ENCODE measurements at places on chromosomes 11 and 22.

DNA sequence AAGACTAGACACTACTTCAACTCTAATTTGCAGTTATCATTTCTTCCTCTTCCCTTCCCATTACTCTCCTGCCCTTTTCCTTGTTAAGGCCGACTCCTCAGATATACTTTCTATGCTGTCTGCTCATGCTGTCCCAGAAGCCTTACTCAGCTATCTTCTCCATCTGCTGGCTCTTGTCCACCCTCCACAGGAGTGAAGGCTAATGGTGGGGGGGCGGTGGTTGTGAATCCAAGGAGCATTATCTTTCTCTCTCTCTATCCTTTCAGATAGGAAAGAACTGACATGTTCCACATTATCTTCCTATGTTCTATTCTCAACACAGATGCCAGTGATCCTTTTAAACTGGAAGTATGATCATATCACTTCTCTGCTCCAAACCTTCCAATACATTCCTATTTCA, 37.4 kb downstream of the USP28 start:
- DNase-seq, result no peak

- no peak for DNase-seq
These were observed 61.6 kb upstream of the PTPN5 start for GRCh38 chr11:18853086-18853720.

DNA sequence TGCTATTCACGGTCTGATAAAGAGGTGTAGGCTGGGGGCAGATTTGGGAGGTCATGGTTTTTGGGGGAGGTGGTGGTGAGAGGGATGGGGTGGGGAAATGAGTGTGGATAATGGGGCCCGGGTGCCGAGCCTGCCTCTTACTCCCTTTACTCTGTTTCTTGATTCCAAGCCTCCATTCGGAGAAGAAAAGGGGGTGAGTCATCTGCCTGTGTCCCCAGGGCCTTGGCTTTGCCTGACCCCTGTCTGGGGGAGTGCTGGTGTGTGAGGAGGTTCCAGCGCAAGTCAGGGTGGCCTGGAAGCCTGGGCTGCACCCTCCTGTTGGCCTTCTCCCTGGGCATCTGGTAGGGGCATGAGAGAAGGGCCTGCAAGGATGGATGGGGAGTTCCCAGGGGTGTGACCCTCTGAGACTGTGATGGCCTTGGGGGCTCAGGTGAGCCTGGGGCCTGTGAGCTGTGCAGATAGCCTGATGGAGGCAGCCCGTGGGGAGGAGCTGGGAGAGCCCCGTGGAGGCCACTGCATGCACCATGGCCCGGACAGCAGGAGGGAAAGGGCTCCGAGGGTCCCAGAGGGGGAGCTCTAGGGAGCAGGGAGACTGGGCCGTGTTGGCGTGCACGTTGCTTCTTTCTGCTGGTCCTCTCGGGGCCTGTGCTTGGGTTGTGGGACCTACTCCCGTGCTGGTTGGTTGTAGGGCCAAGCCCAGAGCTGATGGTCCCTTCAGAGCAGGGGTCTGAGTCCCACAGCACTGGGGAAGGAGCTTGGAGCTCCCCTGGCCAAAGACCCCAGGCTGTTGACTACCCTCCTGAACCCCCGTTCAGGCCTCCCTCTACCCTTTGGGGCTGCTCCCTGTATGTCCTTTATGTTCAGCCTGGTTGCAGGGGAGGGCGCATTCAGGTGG, 26.3 kb upstream of the ACR start:
- no peak for DNase-seq

- no peak for DNase-seq
These were observed 6.4 kb upstream of the ME3 start for GRCh38 chr11:86678823-86679222.

DNA sequence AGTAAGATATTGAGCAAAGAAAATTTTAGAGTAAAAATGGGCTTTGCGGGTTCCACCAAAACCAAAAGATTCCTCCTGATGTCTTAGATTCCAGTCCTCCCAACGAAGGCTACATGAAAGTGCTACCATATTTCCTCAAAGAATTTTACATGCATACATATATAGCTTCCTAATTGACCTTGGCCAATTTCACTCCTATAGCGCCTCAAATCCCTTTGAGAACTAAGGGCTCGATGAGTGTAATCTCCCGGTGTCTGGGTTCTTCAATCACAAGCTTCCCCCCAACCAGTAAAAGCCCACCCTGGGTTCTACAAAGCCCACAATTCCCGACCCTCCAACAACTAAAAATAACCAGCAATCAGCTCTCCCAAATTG, 1.2 kb downstream of the SIK3 start:
- DNase-seq, result no peak

DNA sequence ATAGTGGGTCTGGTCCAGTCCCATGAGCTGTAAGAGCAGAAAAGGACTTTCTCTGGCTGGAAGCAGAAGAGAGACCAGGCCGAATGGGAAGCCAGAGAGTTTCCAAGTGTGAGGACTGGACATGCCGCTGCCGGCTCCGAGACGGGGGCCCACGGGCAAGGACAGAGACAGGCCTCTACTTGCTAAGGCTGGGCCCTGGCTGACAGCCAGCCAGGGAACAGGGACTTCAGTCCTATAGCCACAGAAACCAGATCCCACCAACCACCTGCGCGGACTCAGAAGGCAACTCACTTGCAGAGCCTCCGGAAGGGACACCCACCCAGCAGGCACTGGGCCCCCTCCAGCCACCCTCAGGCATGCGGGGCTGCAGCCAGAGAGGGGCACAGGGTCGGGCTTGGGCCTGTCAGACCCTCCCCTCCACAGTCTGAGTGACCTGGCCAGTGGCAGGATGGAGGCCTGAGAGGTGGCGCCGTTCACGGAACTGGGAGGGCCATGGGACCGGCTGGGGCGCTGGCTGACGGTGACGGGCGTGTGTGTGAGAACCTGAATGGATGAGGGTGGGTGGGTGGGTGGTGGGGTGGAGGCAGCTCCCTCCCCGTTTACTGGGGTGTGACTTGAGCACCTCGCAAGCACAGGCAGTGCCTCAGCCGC, 47.8 kb upstream of the A4GALT start:
- DNase-seq, result no peak

- no peak for DNase-seq
These were observed 300.6 kb downstream of the DDX10 start for GRCh38 chr11:108965306-108966001.

DNA sequence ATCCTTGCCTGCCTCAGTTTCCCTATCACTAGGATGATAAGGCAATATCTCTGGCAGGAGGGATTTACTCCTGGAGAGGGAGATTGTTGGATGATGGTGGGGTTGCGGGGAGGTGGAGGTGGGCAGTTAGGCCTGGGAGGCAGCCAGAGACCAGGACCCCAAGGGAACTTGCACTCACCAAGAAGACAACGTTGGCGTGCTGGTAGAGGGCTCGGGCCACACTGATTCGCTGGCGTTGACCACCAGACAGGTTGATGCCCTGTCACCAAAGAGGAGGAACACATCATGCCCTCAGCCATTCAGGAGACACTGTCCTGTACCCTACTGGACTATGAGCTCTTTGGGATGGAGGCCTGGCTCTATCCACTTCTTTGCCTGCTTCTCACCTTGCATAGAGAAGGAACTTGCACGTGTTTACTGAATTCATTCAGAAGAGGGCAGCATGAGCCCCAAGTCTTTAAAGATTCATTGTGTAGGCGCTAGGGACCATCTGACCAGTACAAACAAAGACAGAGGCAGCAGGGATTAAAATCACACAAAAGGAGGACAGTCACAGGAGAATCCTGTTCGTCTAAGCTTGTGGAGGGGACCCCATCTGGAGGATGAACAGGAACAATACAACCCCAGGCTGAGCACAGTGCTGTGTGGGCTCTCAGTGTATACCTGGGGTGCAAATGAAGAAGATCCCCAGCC, 24.2 kb upstream of the KCNJ11 start:
- DNase-seq, result no peak

DNA sequence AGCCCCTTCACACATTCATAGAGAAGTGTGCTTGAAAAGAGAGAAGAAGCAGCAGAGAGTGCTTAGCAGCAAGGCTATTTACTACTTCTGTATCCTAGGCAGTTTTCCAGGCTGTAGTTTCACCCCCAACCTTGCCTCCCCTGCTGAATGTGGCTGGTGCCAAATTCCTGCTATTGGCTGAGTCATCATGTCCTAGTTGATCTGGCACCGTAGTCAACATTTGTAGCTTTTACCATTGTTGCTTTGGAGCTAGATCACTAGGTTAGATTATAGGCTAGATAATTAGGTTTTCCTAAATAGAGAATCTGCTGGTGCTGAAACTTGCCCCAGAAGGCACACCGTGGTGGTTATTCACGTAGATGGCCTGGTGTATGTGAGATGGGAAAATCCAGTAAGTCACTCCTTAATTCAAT, 32.7 kb downstream of the ARHGAP42 start:
- DNase-seq, result no peak

DNA sequence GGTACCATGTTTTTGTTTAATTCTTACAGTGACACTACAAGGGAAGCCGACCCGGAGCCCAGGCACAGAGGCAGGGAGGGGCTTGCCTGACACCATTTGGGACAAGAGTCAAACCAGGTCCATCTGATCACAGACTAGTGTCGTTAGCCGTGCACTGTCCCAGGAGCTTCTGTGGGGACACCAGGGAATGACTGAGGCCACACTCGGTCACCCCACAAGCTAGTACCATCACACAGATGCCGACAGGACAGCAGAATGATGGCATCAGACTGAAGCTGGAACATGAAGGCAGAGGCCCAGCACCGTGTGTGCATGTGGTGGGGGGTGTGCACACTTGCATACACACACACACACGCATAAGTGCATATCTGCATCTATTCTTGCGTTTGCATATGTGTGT, 61.5 kb upstream of the NECTIN1 start:
- no peak for DNase-seq

- DNase-seq, result no peak
These were observed 6.8 kb downstream of the PYGM start for GRCh38 chr11:64753019-64753379.

GRCh38 chr22:46414704-46415103, 79.2 kb downstream of the TRMU start:
- no peak for DNase-seq

DNA sequence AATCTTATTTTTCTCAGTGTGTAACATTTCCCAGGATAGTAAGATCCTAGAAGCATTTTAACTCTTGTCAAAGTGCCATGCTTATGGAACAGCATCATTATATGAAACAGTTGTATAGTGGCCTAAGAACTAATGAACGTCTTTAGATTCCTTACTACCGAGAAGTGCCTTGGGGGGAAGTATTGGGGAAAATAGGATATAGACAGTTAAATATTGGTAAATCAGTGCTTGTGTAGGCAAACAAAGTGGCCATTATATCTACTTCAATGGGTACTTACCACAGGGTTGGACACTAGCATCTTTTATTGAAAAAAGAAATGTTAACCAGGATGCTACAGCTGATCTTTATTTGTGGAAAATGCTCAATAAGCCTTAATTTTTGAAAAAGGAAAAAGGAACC, 11.3 kb downstream of the FAR1 start:
- no peak for DNase-seq

GRCh38 chr22:39873965-39874364, 19.6 kb downstream of the ENTHD1 start:
- DNase-seq, result no peak

GRCh38 chr11:117906710-117907109, 22.5 kb downstream of the TMPRSS13 start:
- DNase-seq, result no peak

DNA sequence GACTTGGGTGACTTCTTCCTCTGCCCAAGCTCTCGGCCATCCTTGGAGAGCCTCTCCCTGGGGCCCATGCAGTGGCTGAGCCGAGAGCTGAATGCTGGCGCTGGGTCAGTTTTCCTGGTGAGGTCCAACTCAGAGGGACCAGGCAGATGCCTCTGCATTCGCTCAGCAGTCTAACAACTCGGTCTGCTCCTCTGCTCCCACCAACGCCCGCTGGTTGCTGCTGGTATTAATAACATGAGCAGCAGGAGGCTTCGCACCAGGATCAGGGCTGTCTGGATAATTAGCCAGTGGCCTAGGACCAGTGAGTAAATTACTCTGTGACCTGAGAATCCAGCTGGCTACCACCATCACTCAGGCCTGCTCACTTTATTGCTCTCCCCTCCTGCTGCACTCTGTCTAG, 77.7 kb upstream of the FAM181B start:
- DNase-seq, result no peak

GRCh38 chr11:83401506-83402225, 115.5 kb upstream of the CCDC90B start:
- DNase-seq, result no peak

DNA sequence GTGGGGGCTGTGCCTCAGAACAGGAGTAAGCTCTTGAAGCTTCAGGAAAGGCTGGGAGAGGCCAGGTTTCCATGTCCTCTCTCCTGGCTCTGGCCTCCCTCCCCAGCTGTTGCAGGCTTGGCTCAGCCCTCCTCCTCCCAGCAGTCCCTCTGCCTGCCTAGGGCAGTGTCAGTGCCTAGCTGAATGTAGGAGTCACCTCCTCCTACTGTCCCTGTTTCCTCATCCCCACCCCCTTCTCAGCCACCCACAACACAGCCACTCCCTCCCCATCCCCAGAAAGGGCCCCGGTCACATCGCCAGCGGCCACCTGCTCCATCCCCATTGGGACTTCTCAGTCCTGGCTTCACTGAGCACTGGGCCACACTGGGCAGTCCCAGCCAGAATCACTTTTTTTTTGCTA, 2.9 kb upstream of the FBLN1 start:
- no peak for DNase-seq

DNA sequence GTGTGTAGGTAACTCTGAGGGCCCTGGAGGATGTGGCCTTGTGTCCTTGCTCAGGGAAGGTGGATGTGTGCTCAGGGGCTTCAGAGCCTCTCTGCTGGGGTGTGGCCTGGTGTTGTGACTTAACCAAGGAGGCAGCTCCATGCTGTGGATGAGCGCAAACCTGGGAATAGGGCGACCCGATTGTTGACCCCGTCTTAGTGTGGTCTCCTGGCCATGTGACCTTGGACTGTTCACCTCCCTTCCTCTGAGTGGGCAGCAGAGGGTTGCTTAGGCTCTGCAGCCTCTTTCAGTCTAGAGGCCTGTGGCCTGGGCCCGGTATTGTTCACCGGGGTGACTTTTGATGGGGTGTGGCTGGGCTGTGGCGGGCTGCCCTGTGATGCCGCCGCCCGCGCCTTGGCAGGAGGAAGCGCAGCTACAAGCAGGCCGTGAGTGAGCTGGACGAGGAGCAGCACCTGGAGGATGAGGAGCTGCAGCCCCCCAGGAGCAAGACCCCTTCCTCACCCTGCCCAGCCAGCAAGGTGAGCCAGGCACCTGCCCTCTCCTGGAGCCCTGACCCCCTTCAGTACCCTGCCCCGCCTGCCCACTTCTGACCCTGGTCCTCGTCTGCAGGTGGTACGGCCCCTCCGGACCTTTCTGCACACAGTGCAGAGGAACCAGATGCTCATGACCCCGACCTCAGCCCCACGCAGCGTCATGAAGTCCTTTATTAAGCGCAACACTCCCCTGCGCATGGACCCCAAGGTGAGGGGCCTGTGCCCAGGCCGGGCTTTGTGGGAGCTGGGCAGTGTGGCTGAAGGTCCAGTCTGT, 16.7 kb downstream of the INCENP start:
- DNase-seq, result no peak

Data from renal pelvis (tissue), 12 donors.